ENCODE measurements at places on chromosomes 11 and 22. TPM values are rescaled to one million over a fixed set of nuclear protein-coding genes. Genes with fewer than 3 reads are reported as not detected.

DNA sequence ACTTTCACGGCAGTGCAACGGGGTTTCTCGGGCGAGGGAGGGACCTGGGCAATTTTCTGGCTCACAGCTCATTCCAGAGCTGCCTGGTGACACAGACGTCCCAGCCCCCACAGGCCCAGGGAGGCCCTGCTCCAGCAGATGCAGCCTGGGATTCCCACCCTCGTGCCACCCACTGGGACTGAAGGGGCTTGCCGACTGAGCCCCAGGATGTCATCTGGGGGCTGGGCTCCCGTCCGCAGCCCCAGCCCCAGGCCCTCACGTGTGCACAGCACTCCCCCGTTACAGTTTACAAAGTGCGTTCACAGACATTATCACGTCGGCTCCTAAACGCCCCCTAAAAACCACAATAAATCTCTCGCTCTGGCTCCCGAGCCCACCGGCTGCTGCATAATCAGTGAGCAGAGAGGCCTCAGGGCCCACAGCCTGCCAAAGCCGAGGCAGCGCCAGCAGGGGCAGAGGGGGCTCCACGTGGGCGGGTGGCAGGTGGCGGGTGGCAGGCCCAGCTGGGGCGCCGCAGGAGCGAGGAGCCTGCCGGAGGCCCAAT lies 76.9 kb upstream of the TCF20 start:
- no peak for DNase-seq

DNA sequence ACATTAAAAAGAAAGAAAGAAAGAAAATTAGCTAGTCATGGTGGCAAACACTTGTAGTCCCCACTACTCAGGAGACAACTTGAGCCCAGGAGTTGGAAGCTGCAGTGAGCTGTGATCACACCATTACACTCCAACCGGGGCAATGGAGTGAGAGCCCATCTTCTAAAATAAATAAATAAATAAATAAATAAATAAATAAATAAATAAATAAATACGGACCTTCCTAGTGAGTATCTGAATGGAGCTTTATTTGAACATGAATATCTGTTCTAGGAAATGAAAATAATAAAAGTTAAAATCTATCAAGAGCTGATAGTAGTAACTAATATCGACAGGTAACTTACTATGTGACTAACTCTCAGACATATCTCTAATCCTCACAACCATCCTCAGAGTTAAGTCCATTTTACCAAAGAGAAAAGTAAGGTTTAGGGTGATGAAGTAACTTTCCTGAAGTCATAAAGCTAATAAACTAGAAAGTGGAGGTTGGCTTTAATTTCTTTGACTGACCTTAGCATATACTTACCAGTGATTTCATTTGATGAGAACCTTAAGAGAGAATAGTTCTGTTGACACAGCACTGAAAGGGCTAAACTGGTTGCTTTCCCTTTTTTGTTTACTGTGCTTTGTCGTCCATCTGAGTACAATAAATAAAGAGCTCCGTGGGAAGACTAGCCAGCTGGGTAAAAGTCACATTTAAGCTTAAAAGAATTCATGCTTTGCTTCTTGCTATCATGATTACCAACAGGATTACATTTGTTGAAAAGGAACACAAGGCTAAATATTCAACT lies 22.4 kb downstream of the ENTHD1 start:
- no peak for DNase-seq

DNA sequence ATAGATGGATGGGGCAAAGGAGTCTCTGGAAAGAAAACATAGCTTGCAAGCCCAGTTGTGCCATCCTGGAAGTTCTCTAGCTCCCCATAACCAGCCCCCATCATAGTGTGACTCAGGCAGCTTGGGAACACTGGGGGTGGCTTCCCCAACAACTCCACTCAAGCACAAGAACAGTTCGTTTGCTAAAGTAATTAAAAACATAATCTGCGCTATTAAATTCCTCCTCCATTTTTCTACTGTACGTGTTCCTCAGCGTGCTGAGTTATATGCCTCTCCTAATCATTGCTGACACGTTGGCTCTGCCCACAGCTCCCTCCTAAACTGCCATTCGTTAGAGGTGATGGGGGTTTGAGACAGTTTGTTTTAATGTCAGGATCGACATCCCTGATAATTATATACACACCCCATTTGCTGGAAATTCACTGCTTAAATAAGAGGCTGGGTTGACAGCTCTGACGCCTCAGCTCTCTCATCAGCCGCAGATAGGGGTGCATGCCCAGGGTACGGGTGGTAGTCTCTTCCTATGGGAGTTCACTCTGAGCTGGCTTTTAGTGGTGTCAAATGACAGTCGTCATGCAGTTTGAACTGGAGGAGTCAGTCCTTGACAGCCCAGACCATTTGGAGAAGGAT lies 59.5 kb upstream of the SEZ6L start:
- DNase-seq, result no peak

The DENND6B gene
- 3.1 TPM for total RNA-seq

- DNase-seq, result peak; percentile 94
Measured at GRCh38 chr11:75639762-75640181, 29.1 kb downstream of the MAP6 start.

The RAG2 gene
- not detected for total RNA-seq

All from right cardiac atrium (tissue), 5 donors.